ENCODE measurements at places on chromosomes 4 and X.
A peak's percentile ranks its signal among the peaks of the same experiment; 100 is the strongest.

GRCh38 chrX:133929836-133930464 lies 55.4 kb downstream of the GPC3 start:
- DNase-seq = no peak

DNA sequence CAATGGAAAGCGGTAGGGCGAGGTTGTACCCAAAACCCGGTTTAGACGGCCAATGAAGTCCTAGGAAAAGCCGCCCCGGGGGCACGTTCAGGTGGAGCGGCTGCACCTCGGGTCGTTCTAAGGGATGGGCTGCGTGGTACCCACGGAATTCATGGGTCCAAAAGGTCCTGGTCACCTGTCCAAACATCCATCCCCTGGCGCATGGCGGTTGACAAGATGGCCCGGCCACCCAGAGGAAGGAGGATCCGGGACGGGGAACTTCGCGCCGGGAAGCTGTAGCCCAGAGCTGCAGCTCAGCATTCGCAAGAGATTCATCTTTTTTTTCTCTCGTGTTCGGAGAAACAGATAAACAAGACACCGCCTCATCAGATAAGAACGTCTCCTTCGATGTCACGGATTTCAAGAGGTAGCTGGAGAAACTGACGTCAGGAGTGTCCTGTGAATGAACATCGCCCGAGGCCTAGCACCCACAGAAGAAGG lies 10.9 kb downstream of the PITX2 start:
- no peak for DNase-seq

- DNase-seq = no peak
Measured at GRCh38 chr4:111905511-111905910, 239.7 kb upstream of the FAM241A start.

DNA sequence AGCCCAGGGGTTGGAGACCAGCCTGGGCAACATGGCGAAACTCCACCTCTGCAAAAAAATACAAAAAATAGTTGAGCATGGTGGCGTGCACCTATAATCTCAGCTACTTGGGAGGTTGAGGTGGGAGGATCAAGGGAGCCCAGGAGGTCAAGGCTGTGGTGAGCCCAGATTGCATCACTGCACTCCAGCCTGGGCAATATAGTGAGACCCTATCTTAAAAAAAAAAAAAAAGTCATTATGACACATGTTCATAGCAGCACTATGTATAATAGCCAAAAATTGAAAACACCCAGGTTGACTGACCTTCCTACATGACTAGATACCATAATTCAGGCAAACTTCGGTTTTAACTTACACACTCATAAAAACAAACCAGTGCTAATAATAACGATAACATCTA lies 90.8 kb upstream of the RBPJ start:
- DNase-seq = no peak

DNA sequence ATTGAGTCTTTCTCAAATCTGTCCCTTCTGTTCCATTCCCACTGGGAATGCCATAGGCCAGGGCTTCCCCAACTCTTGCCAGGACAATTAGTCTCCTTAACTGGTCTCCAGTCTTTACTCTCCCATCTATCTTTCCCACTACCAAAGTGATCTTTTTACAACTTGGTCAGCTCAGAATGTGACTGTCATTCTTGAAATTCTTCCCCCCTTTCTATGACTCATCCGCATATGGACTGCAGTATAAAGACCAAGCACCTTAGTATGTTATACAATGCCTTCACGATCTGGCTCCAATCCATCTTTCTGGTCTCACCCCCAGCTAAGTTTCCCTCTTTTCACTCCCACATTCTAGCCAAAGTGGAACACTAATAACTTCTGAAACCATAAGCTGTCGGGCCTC lies 383.8 kb downstream of the OPHN1 start:
- no peak for DNase-seq

- DNase-seq = no peak
Measured at GRCh38 chrX:101605146-101605545, 12.7 kb downstream of the ARMCX6 start.

- DNase-seq = peak; percentile 67
Measured at GRCh38 chr4:30714408-30715031, 5.6 kb upstream of the PCDH7 start.

DNA sequence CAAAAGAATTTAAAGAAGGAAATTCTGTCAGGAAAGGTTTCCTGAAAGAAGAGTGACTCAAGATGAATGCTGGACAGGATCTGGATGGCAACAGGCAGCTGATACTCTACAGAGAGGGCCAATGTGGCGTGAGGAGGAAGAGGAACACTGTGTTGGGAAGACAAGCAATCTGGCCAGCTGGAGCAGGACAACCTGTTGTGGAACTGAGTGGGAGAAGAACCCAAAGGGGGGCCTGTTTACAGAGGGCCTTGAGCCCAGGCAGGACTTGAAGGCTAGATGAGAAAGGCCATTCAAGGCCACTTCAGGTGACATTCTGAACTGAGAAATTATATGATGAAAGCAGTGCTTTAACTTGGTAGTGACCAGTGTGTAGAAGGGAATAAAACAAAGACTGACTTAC lies 8.5 kb downstream of the OTUD4 start:
- no peak for DNase-seq

DNA sequence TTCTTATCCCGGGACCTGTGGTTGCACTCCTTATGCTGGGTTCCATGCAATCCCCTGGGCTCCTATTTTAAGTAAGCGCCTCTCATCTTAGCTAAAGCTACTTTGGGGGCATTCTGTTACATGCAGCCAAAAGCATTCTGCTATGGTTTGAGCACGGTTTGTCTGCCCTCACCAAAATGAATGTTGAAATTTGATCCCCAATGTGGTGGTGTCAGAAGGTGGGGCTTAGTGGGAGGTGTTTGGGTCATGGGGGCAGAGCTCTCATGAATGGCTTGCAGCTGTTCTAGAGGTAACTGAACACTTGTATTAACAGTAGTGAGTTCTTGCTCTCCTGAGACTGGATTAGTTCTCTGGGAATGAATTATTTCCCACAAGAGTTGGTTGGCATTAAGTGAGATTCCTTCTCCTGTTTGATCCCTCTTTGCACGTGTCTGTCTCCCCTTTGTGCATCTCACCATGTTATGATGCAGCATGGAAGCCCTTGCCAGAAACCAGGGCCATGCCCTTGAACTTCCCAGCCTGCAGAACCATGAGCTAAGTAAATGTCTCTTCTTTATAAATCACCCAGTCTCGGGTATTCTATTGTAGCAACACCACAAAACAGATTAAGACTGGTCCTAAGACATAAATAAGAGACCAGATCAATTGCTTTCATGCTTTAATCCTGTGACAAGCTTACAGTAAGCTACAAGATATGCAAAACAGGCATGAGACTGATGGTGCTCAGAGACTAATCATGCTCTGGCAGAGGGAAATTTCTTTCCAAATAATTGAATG lies 141.8 kb downstream of the TSPAN5 start:
- DNase-seq = no peak

GRCh38 chrX:22999696-23000223 lies at the start of gene DDX53:
Gene DDX53, plus strand, starts transcription at chrX:22999960. Its CDS starts 98 bp downstream, at chrX:23000058.
- DNase-seq = no peak

GRCh38 chr4:159024828-159025227 lies 78.1 kb upstream of the RAPGEF2 start:
- DNase-seq = no peak

GRCh38 chr4:186170966-186171365 lies 20.4 kb upstream of the CYP4V2 start:
- no peak for DNase-seq

GRCh38 chrX:40318801-40319200 lies 221.0 kb upstream of the BCOR start:
- DNase-seq = no peak

DNA sequence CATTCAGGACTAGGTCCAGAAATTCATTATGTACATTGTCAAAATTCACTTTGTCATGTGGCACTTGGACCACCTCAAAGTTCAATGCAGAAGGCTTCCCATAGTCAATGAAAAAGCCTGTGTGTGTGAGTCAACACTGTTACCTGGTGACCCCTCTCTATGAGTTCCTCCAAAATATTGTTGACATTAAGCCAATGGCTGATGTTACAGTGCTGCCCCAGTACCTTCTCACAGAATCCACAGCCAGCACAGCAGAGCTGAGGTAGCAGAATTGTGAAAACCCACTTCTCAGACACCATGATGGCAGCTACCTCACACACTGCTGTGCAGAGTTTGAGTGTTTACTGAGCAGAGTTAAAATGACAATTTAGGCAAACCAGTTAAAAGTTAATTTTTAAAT lies 22.4 kb upstream of the UGT2B4 start:
- DNase-seq = no peak

DNA sequence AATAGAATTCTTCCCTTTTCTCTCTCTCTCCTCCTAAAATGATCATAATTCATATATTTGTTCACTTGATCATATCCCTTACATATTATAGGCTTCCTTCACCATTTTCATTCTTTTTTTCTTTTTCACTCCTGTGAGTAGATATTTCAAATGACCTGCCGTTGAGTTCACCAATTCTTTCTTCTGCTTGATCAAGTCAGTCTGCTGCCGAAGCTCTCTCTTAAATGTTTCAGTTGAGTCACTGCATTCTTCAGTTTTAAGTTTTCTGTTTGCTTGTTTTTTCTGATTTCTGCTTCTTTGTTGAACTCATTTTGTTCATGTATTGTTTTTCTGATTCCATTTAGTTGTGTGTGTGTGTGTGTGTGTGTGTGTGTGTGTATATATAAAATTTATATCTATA lies 354.3 kb downstream of the GPAT3 start:
- peak; percentile 13 for DNase-seq

DNA sequence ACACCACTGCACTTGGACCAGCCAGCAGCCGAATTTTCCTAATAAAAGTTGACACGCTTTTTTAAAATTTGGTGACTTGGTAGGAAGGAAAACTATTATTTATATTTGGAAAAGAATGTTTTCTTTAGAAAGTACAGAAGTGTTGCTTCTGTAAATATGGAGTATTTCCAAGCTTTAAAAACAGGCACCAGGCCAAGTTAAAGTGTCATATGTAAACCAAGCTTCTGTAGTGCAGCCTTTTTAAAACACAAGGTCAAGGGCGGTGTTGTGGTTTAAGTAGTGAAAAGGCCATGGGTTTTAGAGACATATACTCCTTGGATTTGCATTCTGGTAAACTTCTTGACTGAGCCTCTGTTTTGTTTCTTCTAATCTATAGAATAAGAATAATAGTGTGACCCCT lies 62.7 kb downstream of the TRIM2 start:
- DNase-seq = no peak

DNA sequence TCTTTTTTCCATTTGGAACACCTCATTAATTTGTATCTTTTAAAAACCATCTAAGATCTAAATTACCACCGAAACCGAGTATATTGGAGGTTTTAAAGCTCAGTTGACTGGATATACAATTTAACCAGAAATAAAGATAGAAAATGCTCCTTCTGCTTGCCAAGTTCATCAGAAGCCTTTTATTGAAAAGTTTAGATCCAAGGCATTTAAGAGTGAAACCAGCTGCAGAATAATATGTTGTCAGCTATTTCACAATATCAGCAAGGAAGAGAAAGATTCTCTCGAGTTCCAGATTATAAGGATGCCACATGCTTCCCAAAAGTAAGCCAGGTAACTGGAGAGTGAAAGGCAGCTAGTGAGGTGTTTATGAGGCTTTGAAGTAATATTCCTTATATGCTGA lies 217.4 kb downstream of the DCTD start:
- peak; percentile 27 for DNase-seq

DNA sequence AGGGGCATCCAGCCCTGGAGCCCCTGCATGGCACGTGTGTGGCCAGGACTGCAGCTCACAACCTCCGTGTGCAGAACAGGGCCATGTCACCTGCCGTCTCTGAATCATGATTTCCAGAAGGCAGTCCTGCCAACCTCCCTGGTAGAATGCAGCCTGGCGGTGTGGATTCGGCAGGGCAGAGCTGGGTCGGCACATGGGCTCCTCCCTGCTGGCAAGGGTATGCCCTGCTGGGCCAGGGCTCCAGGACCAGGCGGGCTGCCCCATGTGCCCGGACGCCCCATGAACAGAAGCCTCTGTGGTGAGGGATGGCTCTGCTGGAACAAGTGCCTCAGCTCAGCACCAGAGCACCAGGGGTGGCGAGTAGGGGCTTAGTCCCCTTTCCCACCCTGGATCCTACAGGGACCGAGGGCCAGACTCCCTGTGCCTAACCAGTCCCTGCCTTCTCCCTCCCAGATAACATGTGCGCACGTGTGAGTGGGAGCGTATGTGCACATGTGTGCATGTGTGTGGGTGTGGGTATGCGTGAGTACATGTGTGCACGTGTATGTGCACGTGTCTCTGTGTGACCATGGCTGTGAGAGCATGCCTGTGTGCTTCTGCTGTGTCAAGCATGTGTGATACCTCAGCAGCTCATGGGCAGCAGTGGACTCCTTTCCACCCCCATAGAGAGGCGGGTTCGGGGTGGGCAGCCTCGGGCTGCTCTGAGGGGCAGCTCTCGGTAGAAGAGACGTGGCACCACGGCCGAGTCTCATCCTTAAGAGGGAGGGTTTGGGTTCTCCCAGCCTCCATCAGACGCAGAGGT lies 10.3 kb upstream of the MXD4 start:
- DNase-seq = no peak

- DNase-seq = peak; percentile 24
Measured at GRCh38 chrX:97389761-97390192, 506.1 kb downstream of the RPA4 start.

GRCh38 chrX:15277604-15278003 lies 7.7 kb upstream of the ASB9 start:
- DNase-seq = no peak

DNA sequence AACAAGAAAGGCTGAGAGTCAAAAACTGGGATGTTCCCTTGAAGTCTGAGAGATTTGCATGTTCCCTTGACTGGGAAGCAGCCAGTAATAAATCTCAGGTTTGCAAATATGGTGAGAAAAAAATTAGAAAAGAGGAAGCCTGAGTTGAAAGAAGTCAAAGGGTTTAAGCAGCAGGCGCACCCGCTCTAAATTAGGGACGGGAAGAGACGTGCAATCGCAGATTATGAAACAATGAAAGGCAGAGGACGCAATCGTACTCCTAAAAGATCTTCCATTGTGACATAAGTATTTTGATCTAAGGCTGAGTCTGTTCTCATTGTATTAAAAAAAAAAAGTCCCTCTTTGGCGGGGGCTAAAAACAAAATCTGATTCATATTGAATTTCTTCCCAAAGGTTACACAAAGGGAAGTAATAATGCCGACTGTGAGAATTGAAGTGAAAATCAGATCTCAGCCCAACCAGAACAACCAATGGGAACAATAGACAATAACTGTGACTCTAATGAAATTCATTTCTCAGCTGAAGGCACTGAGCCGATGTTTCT lies 28.2 kb downstream of the SAT1 start:
- DNase-seq = peak; percentile 15

- peak; percentile 11 for DNase-seq
Measured at GRCh38 chrX:54093571-54093970, 49.3 kb upstream of the PHF8 start.

GRCh38 chr4:20778896-20779295 lies 78.6 kb downstream of the PACRGL start:
- no peak for DNase-seq

GRCh38 chrX:11789809-11790208 lies 31.8 kb downstream of the MSL3 start:
- DNase-seq = no peak

DNA sequence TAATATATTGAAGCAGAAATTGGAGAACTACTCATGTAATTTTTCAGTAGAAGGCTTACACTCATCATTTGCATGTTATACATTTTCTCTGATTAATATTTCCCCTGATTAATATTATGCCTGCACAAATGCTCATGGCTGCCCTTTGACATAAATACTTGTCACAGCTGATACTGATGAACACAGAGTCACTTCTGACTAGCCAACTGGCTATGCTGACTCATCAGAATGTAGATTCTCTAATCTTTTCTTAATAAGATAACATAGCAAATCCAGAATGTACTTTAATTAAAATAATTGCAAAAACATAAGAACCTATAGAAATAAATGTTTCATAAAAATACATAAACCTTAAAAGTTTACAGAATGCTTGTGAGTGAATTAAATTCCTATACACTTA lies 52.4 kb upstream of the C4orf54 start:
- no peak for DNase-seq

All from GM03348 (cell line).